SIG-M5 (cell line): ENCODE measurements at places on chromosomes 7 and 10.

DNA sequence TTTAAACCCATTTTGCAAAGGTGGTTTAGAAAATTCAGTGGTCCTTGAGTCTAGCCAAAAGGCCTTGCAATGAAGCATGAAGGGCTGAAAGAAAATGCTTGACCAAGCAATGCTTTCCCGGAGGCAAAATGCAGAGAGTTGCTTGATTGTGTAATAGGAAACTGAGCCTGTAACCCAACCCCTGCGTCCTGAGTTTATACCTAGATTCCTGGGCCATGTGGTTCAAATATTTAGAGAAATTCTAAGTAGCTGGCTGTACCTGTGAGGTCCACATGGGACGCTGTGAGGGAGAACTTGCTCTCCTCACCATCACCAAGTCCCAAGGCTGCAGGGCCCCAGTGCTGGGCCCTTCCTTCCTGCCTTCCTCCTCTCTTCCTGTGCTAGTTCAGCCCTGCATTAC lies 45.7 kb downstream of the CXCL12 start:
- no peak for DNase-seq

DNA sequence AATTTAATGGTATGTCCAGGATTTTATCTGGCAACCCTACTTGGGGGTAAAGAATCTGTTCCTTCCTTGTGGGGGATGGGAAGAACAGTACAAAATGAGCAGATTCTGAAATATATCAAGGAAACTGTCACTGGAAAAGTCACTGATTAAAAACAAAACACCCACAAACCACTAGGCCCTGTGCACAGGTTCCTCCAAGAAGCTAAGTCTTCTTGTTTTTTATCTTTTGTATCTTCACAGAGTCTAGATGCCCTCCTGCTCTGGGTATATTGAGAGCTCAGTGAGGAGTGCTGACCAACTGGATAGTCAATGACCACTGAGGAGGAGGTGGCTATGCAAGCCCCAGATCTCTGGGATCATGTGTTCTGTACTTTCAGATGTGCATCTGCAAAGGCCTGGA lies 86.8 kb upstream of the ANKRD1 start:
- no peak for DNase-seq

DNA sequence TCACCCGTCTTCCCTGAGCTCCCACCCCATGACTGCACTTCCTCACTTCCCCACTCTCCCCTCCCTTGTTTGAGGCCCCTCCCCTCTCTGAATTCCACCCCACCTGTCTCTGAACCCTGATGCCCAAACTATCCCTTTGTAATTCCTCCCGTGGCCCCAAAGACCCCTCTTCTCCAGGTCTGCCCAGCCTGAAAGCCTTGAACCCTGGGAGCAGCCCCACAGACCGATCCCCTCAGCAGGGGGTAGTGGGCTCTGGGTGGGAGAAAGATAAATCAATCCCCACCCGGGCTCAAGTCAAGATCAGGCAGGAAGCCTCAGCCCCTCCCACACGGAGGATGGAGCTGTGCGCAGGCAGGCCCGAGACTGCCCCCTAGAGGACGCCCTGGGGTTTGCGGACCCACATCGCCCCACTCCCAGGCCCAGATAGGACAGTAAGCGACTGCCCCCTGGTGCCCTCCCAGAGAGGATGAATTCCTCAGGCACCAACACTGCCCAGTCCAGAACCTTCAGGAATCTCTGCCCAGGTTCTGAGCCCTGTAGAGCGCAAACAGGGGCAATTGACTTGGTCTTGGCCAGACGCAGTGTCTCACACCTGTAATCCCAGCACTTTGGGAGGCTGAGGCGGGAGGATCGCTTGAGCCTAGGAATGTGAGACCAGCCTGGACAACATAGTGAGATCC lies 11.7 kb downstream of the HSPB1 start:
- no peak for DNase-seq

DNA sequence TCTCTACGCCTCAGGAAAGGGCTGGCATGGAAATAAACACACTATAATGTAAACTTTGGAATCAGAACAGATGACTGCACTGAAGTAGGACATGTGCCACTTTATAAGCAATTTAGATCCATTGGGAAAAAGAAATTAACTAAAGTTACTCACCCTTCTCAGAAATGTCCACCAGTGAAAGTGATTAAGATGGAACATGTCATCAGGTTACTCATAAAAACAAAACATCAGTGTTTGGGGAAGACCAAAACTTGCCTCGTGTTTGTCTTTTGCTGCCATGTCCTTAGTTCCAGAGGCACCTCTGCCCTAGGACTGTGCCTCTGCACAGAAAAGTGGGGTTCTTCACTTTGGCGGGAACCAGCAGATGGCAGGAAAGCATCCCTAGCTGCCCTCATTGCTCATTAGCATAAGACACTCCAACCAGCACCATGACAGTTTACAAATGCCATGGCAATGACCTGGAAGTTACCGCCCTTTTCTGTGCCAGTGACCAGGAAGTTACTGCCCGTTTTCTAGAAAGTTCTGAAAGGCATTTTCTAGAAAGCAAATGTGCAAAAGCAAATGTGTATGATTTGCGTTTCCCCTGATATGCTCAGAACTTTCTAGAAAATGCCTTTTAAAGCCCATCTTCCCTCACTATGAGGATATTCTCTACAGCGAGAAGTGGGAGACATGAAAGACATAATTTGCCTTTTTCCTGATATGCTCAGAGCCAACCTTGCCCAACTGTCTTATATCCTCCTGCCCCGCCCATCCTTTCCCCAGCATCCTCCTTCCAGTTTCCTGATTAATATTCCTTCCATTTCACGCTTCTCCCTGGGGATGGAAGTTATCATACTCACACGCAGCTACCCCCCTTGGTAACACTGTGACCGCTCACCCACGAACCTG lies 258.2 kb downstream of the USP6NL start:
- DNase-seq, result no peak

- peak; percentile 86 for DNase-seq
These were observed 105.0 kb downstream of the TRIM24 start for GRCh38 chr7:138565071-138565450.
